Natural killer cell treated with Interleukin-12 subunit alpha and Interleukin-12 subunit beta and Interleukin-15 and Interleukin-18, amount 100 ng/mL, for 72 hours (primary cell): ENCODE measurements at places on chromosomes 3 and 15.

DNA sequence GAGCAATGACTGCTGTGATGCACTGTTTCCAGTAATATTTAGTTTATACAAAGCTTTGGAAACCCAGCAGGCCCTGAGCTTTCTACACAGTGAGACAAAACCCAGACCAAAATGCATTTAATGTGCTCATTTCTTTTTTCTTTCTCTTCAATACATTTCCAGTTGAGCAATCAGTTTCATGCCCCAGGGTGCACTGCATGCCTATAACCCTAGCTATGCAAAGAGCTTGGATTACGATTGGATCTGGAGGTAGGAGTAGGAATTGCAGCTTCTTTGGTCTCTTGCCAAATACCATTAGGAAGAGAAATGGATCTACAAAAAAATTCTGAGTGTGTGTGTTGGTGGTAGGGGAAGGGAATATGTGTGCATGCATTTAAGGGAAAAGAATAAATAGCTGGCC, 1001.4 kb downstream of the SQOR start:
- no peaks in the 10 kb centered on the region for H3K4me1 ChIP-seq
- H3K4me3 ChIP-seq, result no peak overlapping the region
- no peaks in the 10 kb centered on the region for H3K36me3 ChIP-seq
- H3K27ac ChIP-seq, result no peak overlapping the region

DNA sequence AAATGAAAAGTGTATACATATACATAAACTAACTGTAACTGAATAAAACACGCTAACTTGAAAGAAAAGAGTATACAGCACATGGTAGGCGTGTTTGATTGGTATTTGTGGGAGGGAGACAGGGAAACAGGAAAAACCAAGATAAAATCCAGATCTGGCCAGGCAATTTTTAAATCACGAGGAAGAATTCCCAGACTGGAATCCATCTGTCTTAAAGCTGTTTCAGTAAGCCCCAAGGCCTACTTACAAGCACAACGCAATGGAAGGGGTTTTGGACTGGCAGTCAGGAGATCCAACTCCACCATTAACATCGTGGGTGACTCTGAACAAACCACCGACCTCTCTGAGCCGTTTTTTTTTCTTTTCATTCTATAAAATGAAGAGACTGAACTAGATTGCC, 195.8 kb downstream of the OSBPL10 start:
- H3K27ac ChIP-seq, result no peak overlapping the region
- H3K27me3 ChIP-seq, result peaks cover 26% of the 10 kb centered on the region
- DNase-seq, result no peak
- H3K4me3 ChIP-seq, result no peak overlapping the region
- H3K4me1 ChIP-seq, result no peaks in the 10 kb centered on the region

DNA sequence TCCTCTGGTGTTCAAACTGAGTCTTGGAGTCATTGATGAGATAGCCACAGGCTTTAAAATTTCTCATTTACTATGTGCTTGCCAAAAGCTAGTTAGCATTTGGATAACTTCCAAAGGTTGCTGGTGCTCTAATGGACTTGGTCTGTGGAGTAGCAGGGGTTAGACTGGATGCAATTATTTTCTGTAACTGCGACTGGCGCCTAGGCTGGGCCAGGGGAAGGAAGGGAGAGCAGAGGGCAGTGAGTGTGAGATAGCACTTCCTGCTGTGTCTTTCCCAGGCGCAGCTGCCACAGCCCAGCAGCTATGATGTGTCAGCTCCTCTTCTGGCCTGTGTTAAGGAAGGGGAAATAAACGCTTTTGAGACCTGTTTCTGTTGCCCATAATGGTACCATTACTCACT, 98.6 kb downstream of the MYRIP start:
- no peak for DNase-seq
- no peaks in the 10 kb centered on the region for H3K36me3 ChIP-seq
- H3K27me3 ChIP-seq, result no peaks in the 10 kb centered on the region
- H3K4me3 ChIP-seq, result no peak overlapping the region
- no peaks in the 10 kb centered on the region for H3K4me1 ChIP-seq
- no peak overlapping the region for H3K27ac ChIP-seq

GRCh38 chr3:179321668-179322285, 1.1 kb upstream of the ZNF639 start:
- H3K4me3 ChIP-seq, result peak overlapping the region; percentile 84
- H3K27ac ChIP-seq, result peak overlapping the region; percentile 71
- no peaks in the 10 kb centered on the region for H3K27me3 ChIP-seq
- DNase-seq, result no peak
- H3K36me3 ChIP-seq, result no peaks in the 10 kb centered on the region
- peaks cover 26% of the 10 kb centered on the region for H3K4me1 ChIP-seq

DNA sequence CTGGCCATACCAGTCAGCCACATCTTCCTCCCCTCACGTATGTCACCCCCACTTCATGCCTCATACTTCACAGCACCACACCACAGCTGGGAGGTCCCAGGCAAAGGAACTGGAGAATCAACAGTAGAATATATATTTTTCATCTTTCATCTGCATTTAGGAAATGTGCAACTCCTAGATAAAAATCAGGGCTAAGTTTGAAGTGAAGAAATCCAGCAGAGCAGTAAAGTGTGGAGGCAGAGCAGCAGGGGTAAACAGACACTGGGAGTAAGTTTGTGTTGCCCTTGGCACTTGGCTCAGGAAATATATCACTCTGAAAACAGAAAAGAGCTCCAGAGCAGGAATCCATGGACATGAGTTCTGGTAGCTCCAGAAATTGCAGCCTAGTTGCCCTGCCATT, 2.8 kb upstream of the HERC1 start:
- H3K36me3 ChIP-seq, result no peaks in the 10 kb centered on the region
- H3K27me3 ChIP-seq, result peaks cover 3% of the 10 kb centered on the region
- no peak for DNase-seq
- H3K27ac ChIP-seq, result no peak overlapping the region

GRCh38 chr3:40323946-40324345, 14.4 kb downstream of the EIF1B start:
- no peak overlapping the region for H3K4me3 ChIP-seq
- H3K27ac ChIP-seq, result no peak overlapping the region
- no peaks in the 10 kb centered on the region for H3K36me3 ChIP-seq
- H3K4me1 ChIP-seq, result peaks cover 3% of the 10 kb centered on the region
- no peaks in the 10 kb centered on the region for H3K27me3 ChIP-seq
- no peak for DNase-seq
